Muscle of leg (tissue), 16 donors: ENCODE measurements at places on chromosomes 6 and 20. TPM values are rescaled to one million over a fixed set of nuclear protein-coding genes. Genes with fewer than 3 reads are reported as not detected.
A peak's percentile ranks its signal among the peaks of the same experiment; 100 is the strongest.

DNA sequence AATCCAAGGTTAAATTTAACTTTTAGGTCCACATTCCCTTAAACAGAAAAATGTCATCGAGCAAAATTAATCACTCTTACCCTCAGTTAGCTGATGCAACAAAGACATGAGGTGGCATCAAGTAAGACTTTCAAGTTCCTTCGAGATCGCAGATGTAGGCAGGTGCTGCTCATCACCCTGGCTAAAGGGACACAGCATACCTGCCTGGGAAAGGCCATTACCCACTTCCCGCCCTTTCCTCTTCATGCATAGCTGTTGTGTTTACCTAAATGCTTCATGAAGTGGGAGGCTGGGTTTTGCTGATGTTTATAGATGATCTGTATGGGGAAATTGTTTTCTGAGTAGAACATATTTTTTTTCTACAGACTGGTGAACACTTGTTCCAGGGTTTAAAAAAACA is 67.7 kb downstream of the GFRA4 start:
- no peak for DNase-seq

DNA sequence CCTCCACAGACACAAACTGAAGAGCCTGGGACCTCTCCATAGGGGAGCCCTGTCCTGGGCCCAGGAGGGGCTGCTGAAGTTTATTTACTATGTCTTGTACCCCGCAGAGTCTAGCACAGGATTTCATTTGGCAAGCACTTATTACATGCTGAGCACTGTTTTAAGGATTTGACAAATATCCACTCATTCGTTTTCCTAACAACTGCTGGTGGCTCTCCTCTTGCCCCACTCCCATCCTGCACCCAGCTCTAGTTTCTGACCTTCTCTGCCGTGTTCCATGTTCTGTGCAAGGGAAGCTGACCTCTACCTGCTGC is 127.0 kb upstream of the MAFB start:
- no peak for DNase-seq

C6orf15 gene
- not detected for total RNA-seq

DNA sequence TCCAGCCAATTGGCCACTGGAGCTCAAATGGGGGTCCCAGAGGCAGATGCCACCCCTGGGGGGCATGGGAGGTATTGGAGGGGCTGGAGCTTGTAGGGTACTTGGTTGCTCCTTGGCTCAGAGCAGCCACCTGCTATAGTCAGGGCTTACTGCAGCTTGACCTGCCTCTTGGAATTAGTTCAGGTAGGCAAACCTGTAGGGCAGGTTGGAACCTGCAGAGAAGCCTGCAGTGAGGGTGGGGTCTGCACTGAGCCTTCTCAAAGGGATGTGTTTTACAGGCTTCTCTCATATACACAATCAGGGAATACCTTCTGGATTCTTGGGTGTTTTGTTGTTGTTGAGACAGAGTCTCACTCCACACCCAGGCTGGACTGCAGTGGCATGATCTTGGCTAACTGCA is 94.2 kb upstream of the MYL9 start:
- no peak for DNase-seq

- peak; percentile 75 for DNase-seq
These were observed 62.3 kb downstream of the KIAA0319 start for GRCh38 chr6:24583463-24584381.
